ENCODE measurements at places on chromosomes 13 and 19.

- DNase-seq, result no peak
Measured at GRCh38 chr19:1312767-1313694, 27.4 kb downstream of the EFNA2 start.

- no peak for DNase-seq
Measured at GRCh38 chr13:110555601-110556223, 5.8 kb downstream of the RAB20 start.

- DNase-seq, result no peak
Measured at GRCh38 chr19:54315956-54316355, 3.0 kb upstream of the LILRA5 start.

DNA sequence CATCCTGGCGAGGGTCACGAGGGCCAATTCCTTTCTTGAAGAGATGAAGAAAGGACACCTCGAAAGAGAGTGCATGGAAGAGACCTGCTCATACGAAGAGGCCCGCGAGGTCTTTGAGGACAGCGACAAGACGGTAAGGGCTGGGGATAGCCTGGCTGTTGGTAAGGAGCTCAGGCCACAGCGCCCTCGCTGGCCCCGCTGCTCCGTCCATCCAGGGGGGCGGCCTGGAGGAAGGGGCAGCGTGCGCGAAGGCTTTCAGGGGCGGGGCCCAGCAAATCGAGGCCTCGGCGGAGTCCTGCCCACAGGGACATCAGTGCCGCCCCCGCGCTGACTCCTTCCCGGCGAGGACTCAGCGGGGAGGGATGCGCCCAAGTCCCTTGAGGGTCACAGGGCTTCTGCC is 6.9 kb downstream of the F10 start:
- DNase-seq, result no peak

GRCh38 chr13:64347664-64348063 is 2882.5 kb downstream of the PCDH9 start:
- DNase-seq, result no peak

DNA sequence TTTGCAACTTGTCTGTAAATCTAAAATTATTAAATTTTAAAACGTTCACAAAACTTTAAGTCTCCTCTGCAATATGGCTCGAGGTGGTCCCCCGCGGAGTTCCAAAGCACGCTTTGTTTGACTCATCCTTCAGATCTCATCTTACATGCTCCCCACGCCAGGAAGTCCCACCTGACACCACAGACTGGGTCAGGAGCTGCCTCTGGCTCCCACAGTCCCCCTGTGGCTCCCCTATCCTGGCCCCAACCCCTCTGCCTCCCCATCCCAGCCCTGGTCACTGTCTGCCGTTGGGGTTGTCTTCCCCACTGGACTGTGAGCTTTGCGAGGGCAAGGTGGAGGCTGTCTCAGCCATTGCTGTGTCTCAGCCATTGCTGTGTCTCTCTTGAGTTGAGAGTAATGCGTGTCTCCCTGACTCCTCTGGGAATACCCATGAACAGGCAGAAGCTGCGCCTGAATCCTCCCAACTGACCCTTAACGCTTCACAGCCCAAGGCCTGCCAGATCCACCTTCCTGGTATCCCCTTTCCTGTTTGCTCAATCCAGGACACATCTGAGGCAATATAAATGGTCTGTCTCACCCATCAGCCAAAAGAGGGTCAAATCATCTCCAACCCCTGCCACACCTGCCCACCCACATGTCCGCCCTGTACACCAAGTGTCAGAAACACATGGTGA is 15.9 kb downstream of the DYRK1B start:
- DNase-seq, result no peak

DNA sequence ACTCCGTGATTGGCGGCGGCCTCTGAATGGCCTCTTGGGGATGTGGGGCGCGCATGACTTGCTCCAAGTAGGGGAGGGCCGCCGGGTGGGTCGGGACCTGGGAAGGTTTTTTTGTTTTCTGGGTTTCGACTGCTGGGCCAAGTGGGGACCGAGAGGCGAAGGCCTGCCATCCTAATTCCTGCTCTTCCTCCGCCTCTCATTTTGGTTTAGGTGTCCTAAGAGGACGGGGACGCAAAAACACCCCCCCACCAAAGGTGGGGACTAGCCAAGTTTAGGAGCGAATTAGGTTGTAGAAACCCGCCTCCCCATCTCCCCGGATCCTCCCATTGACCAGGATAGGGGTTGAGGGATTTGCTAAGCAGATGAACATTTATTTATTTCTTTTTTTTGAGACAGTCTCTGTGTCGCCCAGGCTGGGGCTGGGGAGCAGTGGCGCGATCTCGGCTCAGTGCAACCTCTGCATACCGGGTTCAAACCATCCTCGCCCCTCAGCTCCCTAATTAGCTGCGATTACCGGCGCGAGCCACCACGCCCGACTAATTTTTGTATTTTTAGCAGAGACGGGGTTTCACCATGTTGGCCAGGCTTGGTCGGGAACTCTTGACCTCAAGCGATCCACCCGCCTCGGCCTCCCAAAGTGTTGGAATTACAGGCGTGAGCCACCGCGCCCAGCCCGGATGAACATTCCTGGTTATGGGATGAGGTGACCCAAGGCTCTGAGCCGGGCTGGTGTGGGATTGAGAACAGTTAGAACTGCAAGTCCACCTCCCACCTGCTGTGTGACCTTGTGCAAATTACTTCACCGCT is 838 bp downstream of the PPP2R1A start:
- no peak for DNase-seq

DNA sequence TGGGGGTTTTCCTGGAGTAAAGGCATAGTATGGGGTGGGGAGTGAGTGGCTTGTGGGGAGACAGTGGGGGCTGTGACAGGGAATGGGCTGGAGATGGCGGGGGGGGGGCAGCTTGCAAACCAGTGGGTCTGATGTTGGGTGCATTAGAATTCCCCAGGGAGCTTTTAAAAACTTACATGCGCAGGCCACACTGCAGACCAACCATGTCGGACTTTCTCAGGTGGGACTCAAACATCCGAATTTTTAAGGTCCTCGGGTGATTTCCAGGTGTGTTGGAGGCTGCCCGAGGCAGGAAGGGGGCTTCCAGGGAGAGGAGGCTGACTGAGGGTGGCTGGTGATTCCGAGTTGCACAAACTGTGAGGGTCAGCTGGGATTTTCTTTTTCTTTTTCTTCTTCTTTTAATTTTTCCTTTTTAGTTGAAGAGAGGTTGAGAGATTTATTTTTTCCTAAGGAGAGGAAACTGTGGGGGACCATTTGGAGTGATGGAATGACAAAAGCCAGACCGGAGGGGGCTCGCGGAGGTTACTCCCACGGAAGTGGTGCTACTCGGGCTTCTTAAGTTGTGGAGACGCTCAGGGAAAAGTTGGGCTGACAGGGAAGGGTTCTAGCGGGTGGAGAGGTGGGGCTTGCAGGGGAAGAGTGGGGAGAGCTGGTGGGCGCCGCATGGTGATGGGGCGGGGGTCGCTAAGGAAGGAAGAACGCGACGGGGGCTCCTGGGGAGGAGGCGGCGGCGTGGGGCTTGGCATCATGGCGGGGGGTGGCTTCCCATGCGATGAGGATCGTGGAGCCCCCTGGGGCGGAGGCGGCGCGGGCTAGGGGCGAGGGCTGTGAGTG is 997 bp upstream of the CACNG8 start:
- DNase-seq, result no peak

DNA sequence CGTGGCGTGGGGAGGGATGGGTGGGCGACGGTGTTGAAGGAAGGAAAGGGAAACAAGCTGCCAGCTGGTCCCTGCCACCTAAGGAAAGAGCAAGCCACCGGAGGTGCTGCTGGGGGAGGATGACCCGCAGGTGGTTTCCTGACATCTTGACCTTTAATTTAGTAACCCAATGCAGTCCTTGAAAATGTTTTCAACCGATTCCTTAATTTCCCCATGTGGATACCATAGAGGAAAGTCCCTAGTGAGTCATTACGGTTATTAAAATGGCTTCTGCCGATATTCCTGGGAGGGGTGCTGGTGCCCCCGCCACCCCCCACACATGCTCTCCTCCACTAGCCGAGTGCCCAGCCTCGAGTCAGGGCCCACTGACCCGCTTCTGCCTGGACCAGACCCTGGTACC is 6.3 kb upstream of the ANKRD10 start:
- DNase-seq, result no peak

DNA sequence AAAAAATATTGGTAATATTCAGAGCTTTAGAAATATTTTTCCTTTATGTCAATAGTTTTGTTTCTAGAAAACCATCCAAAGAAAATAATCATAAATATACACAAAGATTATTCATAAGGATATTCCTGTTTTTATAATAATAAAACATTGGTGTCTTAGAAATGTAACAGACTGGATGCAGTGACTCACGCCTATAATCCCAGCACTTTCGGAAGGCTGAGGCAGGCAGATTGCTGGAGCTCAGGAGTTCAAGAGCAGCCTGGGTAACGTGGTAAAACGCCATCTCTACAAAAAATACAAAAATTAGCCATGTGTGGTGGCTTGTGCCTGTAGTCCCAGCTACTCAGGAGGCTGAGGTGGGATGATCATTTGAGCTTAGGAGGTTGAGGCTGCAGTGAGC is 106.8 kb downstream of the DHRS12 start:
- DNase-seq, result no peak

- no peak for DNase-seq
Measured at GRCh38 chr13:70191034-70191433, 82.8 kb upstream of the KLHL1 start.

- DNase-seq, result no peak
Measured at GRCh38 chr13:45518525-45519245, 53.9 kb downstream of the COG3 start.

DNA sequence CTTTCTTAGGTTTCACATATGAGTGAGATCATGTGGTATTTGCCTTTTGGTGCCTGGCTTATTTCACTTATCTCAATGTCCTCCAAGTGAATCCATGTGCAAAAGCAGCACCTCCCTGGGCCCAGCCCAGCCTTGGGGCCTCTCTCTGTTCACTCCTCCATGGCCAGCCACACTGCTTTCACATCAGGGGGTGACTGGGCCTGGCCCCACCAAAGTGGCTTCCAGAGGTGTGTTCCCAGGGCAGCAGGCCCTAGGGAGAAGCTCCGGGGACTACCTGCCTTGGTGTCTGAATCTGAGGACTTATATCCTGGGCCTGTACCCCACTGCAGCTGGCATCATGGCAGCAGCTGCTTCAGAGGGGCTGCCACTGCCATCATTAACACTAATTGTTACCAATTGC is 829.9 kb upstream of the SLITRK5 start:
- DNase-seq, result no peak

GRCh38 chr13:23411706-23412105 is 21.8 kb downstream of the SACS start:
- DNase-seq, result no peak

GRCh38 chr19:16618248-16618647 is 9.8 kb downstream of the MED26 start:
- no peak for DNase-seq

All from activated T-cell treated with anti-CD3 and anti-CD28 coated beads for 1 hour (primary cell).